ENCODE measurements at places on chromosomes 5 and 9.

GRCh38 chr5:135462304-135462703 lies 10.2 kb upstream of the TIFAB start:
- peak; percentile 89 for DNase-seq

GRCh38 chr9:13900449-13900848 lies 413.5 kb downstream of the NFIB start:
- DNase-seq: no peak

DNA sequence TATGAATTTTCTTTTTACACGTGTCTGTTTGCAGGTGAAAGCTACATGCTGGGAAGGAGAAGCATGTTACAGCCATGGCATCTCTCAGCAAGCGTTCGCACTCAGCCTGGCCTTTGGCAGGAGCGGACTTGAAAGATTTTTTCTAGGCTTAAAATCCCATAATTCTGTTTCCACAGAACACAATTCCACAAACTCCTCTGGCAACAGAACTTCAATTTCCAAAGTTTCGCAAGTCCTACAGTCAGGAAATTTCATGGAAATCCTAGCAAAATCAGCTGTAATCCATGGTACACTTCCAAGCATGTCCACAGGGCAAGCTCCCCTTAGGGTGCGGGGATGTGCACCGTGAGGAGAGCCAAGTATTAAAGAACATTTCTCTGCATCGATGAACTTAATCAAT lies 35.9 kb downstream of the SUB1 start:
- no peak for DNase-seq

GRCh38 chr9:97773723-97774122 lies 76.6 kb upstream of the XPA start:
- DNase-seq: no peak

DNA sequence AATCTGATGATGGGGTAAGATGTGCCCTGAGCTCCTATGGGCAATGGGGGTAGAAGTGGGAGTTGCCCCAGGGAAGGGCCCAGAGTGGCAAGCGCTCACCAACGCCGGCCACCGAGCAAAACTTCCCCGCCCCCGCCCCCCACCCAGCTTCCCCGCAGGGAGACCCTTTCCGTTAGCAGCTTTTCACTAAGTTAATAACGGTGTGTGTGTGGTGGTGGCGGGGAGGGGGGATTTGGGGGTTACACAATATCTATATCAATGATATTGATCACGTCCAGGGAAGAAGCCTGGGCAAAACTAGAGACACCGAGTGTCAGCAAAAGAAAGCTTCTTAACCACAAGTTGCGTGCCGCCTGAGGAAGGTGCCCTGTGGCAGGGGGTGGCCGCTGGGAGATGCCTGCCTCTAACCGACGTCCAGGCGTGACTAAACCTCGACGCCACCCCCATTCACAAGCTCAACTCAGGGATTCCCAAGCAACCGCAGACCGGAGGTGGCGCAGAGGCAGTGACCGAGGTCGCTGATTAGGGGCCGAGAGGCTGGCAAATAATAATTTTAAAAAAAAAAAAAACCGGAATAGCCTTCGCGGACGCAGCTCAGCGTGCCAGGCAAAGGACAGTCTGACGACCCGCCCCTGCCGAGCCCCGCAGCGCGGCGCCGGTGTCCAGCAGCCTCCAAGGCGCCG lies 222.6 kb downstream of the MEF2C start:
- peak; percentile 93 for DNase-seq

GRCh38 chr5:138905541-138905940 lies 30.4 kb upstream of the LRRTM2 start:
- DNase-seq: no peak

GRCh38 chr9:37348917-37349316 lies 73.6 kb upstream of the GRHPR start:
- no peak for DNase-seq

DNA sequence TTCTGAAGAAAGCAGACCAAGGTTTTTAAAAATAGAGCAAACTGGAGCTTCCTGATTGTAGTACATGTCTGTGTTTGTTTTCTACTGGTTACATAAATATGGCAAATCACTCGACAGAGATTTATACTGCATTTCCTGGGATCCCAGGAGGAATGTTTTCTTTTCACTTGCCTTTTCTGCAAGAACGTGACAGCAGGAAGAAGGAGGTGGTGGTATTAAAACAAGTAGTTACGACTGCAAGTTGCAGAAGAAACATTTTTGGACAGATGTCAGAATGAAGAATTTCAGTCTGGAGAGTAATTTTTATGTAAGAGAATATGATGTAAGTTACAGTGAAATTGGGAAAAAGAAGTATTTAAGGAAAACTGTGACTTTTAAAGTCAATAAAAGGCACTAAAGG lies 253.7 kb upstream of the NFIL3 start:
- DNase-seq: no peak

GRCh38 chr9:8589476-8589875 lies 789.9 kb upstream of the DMAC1 start:
- DNase-seq: no peak

DNA sequence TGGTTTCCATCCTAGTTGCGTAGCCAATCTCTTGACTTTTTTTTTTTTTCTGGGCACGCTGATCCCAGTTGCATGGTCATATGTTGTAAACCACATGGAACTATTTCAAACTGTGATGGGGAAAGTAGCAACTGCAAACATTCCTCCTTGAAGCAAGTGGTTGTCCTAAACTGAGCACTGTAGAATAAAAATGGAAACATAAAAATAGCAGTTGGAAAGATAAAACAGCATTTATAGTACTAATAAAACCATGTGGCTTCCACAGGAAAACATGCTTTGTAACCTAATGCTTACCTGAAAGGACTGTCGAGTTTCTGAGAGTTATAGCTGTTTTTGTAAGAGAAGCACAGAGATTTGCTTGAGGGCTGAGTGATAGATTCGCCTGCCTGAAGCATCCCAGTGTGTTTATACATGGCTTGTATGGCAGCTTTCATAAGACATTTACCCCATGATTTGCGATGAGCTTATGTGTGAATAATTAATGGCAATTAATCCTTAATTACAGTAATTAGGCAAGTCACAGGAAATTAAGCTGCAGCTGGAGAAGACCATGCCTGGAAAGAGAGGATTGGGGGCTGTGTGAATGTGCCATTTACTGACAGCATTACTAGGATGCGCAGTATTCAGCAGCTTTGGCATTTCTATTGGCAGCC lies 136.5 kb downstream of the PBX3 start:
- DNase-seq: no peak

DNA sequence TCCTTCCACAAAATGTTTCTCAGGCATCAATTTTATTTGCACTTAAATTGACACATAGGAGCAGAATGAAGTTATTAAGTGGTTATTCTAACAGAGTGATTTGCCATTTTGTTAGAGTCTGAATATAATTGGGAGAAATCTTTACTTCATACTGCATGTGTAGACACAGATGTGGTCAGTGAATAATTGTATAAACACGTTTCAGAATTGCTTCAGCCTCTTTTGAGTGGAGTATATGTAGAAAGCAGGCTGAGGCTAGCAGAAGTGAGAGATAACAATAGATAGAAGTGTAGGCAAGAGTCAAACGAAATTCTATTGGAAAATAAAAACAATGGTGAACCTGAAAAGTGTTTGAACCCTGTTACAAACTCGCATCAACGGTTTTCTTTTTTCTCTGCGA lies 270.7 kb downstream of the TMEM167A start:
- DNase-seq: no peak

GRCh38 chr9:90432951-90433350 lies 209.7 kb downstream of the DIRAS2 start:
- no peak for DNase-seq

DNA sequence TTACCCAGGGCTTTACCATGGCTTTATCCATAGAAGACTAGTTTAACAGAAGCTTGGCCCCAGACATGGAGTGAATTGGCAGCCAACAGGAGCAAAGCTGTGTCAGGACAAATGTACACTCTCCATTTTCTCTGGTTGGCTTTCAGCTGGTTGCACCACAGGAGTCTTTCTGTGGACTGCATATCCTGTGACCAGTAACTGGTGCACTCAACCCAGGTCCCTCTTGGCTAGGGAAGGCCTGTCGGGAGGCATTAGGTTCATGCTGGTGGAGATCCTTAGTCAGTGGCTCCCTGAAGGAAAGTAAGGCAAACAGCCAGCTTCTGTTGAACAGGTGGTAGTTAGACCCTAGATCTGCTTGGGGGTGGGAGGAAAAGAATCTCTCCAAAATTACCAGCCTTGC lies 146.9 kb upstream of the TLX3 start:
- DNase-seq: no peak

DNA sequence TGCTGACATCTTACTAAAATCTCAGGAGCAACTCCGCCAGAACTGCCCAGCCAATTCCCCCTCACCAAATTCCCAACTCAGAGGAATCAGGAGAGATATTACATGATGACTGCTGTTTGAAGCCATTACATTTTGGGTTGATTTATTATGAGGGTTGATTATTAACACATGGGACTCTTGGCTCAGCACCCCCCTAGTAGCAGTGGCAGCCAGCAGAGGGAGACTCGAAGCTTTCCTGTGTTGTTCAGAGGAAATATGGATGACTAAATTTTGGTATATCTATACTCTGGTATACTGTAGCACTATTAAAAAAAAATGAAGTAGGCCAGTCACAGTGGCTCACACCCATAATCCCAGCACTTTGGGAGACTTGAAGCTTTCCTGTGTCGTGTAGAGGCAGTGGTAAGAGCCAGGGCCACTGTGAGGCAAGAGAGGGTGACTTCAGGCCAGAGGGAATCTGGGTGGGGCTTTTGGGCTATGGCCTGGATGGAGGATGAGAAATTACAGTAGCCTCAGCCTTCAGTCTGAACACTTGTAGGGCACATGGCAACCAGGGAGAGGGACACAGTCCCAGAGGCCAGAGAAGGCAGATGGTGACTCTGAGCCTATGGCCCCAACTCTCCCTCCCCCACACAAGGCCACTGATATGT lies 111.4 kb downstream of the LHX2 start:
- DNase-seq: no peak

DNA sequence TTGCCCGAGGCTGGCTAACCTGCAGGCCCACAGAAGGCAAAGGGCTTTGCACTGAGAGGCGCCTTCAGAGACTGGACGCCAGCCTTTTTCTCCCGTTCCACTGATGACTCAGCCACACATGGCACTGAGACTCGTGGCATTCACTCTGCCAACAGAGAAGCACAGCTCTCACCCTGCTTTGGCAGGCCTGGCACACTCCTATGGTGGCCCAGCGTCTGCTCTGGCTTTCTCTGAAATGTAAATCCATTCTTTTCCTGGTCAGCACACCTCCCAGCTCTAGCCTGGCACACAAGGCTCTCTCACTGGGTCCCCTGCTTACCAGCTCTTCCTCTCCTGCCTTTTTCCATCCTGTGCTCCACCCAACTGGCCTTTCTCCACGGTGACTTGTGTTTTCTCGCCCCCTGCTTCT lies 5.9 kb upstream of the MELK start:
- peak; percentile 79 for DNase-seq

DNA sequence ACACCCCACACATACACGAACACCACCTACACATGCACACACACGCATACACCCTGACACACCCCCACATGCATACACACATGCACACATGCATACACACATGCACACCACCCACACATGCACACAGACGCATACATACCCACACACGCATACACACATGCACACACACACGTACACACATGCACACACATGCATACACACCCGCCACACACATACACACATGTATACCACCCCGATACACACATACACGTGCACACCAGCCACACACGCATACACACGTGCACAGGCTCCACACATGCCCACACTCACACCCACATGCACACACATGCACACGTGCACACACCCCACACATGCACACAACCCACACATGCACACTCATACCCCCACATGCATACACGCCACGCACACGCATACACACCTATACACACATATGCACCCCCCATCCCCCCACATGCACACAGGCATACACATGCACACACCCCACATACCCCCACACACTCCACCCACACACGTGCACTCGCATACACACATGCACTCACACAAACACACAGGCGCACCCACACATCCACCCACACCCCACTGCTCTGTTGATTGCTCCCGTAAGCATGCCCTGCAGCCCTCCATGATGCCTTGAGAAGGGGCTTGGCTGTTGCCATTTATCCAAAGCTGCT lies 119.3 kb downstream of the COL5A1 start:
- no peak for DNase-seq

DNA sequence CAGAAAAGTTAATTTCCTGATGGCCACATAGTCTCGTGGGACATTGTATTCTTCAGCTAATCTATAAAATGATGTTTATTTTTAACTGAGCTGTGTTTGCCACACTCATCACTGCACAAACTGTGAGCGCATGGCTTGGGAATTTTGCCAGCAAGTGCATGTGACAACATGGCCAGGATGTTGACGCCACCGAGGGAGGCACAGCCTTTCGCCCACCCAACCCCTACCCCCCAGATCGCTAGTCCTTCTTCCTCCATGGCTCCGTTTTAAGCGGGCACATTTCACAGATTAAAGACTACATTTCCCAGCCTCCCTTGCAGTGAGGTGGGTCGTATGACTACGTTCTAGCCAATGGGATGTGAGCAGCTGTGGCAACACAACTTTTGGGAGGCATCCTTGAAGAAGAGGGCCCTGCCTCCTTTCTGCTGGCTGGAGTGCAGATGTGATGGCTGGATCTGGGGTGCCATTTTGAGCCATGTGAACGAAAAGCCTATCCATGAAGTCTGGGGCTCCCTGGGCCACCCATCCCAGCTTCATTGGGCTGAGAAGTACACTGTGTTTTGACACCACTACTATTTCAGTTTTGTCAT lies 7.9 kb downstream of the NRARP start:
- peak; percentile 61 for DNase-seq

DNA sequence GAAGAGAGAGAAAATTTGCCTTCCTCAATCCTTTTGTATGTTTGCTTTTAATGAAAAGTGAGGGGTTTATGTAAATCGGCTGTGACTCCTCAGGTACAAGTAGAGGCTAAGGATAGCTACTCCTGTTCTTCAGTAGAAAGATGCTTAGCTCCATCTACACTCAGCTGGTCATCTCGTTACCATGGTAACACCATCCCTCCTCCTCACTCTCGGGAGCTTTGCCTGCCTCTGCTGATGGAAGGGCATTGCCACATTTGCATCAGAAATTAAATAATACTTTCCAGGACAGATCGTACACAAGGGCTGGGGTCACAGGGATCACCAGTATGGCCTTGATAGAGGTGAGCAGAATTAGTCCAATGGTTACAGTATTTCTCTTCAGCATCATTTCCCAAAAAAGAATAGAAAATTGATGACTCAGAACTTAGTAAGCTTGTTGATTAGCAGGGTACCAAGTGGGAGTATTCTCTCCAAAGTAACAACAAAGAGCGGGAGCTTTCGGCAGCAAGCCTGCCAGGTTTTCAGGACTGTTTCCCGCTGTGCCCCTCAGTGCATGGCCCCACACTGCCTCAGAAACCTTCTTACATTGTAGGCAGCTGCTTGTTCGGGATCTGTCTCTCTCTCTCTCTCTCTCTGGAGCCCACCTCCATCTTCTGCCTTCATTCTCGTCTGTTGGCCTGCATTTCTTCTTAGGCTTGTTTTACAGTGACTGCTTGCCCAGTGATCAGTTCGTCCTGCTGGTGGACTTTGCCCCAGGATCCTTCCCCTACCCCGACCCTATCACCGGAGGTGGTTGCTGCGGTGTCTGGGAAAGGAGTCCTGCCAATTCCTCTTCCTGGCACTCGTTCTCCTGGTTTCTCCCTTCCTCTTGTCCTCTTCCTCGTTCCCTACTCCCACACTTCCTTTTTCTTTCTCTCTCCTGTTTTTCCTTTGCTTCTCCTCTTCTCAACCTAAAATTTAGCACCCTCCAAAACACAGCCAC lies 51.9 kb upstream of the SNAPC3 start:
- DNase-seq: no peak

- no peak for DNase-seq
These were observed 2.9 kb downstream of the ARL14EPL start for GRCh38 chr5:116035123-116035522.

Data from H4 (cell line).